NCI-H2029 treated with DMSO at 0.1 percent for 48 hours (cell line): ENCODE measurements at places on chromosomes 12 and 14.

GRCh38 chr12:73083736-73084135 is 811.6 kb downstream of the TRHDE start:
- no peak for DNase-seq

DNA sequence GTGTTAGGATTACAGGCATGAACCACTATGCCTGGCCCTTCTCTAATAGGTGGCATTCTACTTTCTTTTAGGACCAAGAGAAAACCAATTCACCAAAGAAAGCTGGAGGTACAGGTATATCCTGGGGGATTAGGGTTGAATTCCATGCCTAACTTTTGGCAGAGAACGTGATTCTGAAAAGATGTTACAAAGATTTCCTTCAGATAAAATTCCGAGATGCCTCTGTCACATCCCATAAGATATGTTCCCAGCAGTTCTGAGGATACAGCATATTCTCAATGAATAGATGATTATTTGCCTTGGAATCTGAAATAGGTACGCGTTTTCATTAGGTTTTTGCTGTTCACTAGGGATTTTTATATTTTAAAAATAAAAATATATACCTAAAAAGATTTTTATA is 111.9 kb upstream of the KRAS start:
- no peak for DNase-seq

DNA sequence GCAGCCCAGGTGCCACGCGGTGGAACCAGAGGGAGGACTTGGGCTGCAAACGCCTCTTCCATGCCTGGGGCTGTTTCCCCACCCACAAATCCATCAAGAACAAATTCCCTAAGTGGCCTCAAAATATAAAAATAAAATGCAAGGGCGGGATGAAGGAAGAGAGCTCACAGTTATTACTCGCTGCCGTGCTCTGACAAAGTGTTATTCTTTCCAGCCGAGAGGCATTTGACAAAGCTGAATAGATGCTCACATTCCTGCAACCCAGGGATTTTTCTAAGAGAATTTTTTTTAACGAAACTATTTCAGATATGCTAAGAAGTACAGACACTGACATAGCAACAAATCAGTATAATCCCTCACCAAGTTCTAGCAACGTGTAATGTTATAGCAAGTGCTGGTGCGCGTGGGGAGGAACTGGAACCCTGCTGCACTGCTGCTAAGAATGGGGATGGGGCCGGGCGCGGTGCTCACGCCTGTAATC is 70.7 kb downstream of the SCARB1 start:
- no peak for DNase-seq

- DNase-seq = peak; percentile 50
Observed at GRCh38 chr12:52183544-52183910, 8.3 kb downstream of the KRT80 start.

GRCh38 chr14:101665478-101666078 is 95.9 kb upstream of the PPP2R5C start:
- DNase-seq = no peak

DNA sequence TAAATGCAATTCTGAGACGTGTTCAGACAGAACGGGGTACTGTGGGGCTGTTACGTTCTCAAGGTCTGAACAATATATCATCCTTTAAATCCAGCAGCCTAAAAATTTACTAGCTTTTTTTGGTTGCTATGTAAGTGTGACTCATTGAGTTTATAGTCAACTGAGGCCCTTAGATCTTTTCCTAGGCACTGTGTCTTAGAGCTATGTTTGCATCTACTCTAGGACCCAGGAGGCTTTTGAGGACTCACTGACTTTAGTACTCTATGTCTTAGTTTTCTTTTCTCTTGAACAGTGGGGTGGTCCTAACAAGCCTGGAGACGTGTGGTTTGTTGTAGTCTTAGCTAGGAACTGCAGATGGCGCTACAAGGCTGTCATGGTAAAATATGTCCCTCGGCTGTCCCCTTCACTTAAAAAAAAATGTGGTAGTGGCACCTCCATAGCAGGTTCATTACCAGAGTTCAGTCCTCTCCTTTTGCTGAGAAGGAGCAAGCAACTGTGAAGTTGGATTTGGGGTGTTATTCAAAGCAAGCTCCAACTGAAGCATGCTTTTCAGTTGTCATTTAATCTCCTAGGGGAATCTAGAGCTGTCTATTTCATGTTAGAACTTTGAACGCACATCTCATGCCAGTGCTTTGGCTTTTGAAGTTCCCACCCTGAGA is 8.7 kb upstream of the SPATS2 start:
- DNase-seq = peak; percentile 78

DNA sequence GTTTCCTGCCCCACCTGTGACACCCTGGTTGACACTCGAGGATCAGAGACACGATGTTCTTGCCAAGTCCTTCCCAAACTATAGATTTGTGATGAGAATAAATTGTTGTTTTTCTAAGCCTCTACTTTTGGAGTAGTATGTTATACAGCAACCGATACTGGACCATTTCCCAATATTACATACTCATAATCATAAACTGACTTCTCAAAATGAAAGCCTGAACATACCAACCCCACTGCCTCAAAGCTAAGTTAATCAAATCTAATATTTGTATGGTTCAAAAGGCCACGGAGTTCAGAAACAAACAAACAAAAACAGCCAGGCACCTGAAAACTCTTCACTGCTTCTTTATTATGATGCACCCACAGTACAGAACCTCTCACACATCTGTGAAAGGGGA is 52.3 kb upstream of the GPHB5 start:
- no peak for DNase-seq

GRCh38 chr12:76153616-76154015 is 69.1 kb upstream of the NAP1L1 start:
- no peak for DNase-seq

DNA sequence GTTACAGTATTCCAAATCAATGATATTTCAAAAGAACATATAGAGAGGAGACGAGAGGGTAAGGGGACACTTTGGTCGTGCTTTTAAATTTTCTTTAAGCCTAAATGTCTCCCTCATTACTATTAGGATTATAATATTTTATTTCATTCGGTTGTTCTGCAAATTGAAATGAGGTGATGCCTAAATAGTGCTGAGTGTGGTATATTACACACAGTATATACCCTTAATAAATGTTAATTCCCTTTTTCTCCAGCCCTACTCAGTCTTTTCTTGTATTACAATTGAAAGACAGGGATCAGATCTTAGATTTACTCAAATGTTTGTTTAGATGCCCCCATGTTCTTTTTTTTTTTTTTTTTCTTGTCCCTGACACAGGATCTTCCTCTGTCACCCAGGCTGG is 7.7 kb downstream of the SNAPC1 start:
- DNase-seq = no peak

DNA sequence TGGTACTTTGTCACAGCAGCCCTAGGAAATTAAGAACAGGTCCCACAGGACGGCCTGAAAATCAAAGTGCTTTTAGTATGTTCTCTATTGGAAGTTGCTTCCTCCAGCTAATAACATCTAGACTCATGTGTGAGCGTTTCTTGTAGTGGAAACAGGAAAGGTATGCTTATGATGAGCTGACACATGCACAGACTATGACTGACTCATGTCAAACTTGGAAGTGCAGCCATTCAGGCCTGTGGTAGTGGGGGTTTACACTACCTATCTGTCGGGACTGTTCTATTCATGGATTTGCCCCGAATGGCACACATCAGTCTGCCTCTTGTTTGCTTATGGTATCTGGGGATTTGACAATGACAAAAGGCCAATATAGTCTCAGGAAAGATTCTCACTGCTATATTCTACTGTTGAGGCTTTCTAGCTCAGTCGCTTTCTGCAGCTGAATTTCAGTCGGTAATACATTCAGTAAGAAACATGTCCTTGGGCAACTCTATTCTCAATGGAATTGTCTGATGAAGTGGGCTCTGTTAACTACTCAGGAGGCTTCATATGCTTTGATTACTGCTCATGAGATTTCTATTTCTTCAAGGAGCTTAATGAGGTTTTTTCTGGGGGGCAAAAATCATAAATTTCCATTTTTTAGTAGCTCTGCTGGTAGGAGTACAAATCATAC is 270.3 kb upstream of the DAAM1 start:
- DNase-seq = no peak

- DNase-seq = no peak
Observed at GRCh38 chr14:92356677-92357076, 33.7 kb downstream of the SLC24A4 start.

- no peak for DNase-seq
Observed at GRCh38 chr12:4796694-4797482, 76.7 kb downstream of the GALNT8 start.

- DNase-seq = peak; percentile 97
Observed at GRCh38 chr14:32078023-32078857, 1.1 kb downstream of the ARHGAP5 start.

DNA sequence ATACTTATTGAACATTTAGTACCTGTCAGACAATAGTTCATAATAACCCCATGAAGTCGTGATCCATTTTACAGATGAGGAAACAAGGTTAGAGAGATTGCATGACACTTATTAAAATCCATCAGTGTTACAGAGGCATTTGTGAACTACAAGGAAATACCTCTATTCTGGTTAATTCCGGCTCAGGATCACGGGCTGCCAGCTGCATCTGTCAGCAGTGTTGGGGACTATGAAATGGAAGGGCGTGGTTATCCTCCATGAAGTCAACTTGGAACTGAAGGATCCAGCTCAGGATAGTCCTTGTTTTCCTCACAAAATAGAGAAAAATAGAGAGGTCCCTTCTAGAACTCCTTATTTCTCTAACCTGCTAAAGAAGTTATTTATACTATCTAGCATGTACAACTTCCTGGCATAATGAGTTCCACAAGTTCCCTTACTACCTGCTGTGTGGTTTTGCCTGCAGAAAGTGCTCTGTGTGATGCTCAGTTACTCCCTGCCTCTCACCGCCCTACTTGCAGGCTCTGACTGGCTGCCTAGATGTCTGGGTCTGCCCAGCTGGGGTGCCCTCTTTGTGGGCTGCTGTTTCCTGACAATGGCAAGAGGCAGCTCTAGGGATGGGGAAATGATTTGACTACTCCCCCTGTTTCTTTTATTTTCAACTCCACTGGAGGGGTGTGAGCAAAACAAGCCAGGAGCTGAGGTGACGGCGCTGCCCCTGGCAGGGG is 36.8 kb downstream of the PLXNC1 start:
- DNase-seq = no peak

- no peak for DNase-seq
Observed at GRCh38 chr14:99236386-99237138, 35.4 kb downstream of the BCL11B start.

- no peak for DNase-seq
Observed at GRCh38 chr12:65916991-65917695, 92.9 kb downstream of the HMGA2 start.

GRCh38 chr14:91649930-91650329 is 82.0 kb downstream of the CATSPERB start:
- no peak for DNase-seq

DNA sequence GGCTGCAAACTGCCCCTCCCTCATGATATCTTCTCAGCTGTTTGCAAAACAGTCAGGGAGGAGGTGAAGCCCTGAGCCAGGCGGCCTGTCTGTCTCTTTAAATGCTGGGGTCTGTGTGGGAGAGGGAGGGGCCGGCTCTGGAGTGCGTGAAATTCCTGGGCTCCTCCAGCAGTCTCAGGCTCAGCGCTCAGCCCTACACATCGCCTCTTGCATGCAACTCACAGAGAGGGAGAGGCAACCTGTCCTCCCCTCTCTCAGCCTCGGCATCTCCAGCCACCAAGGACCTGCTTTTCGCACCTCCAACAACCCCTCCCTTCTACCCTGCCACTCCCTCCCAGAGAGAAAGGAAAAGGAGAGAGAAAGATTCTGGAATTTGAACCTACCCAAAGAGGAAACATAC is at the start of gene NRXN3:
TSS of gene NRXN3 (plus strand) at position 171 of the 400 bp plus-strand sequence. CDS start 72,721 bp downstream, outside the sequence.
- no peak for DNase-seq

DNA sequence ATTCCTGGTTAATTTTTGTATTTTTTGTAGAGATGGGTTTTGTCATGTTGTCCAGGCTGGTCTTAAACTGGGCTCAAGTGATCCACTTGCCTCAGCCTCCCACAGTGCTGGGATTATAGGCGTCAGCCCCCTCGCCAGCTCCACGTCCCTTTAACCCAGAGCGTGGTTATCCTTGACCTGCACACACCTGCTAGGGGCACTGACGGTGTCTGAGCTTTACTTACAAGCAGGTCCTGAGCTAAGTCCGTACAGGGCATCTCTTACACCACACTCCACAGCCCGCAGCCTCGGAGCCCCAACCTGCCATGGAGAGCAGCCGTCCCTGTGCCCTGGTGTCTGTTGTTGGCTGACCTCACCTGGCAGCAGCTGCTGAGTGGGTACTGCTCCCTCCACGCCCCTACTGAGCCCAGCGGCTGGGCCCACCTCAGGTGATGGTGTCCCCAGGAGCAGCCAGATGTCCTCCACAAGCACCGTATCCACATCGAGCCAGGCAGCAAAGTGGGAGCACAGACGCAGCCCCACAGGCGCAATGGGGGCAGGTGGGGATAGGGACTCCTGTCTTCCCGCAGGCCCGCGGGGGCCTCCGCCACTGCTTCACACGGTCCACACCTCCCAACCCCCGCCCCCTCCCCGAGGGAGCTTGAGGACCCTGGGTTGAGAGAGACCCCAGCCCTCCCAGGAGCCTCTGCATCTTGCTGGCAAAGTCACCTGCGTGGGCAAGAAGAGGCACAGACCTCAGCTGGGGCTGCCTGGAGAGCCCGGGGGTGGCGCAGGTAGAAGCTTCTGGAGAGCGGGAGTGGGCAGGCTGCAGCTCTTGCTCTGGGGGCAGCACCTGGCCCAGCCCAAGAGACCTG is 325.4 kb upstream of the SFSWAP start:
- DNase-seq = no peak

DNA sequence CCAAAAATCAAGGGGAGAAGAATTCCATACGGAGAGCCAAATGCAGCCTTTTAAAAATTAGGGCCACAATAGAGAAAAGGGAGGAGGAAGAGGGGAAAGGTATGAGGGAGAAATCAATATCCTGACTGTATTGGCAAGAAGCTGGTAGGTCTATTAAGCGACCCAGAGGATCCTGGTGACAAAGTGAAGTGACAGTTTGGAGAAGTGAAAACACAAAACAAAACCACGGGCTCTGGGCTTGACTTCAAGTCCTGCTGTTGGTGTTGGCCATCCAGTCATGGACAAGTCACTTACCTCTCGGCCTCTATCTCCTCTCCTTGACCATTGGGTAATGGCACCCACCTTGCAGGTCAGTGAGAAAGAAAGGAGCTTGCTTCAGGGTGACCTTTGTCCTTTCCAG is 47.0 kb upstream of the KCNA5 start:
- DNase-seq = no peak

- DNase-seq = no peak
Observed at GRCh38 chr14:51321036-51321435, 81.0 kb downstream of the TMX1 start.

DNA sequence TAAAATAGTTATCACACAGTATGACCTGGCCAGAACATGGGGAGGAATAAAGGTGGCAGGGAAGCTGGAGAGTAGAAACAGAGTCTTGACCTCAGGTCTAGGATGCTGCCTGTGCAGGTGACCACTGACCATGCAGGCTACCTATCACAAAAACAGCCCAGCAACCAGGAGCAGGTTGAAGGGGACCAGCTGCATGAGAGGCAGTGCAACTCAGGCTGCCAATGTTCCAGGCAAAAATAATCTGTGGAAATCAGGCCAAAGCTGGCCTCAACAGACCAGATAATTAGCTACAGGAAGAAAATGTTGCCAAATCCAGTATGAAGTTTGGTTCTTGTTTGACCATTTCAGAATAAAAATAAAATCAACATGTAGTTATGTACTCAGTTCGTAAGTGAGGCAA is 72.6 kb downstream of the PDE6H start:
- no peak for DNase-seq

- DNase-seq = peak; percentile 87
Observed at GRCh38 chr14:38078393-38078792, 129.3 kb upstream of the SSTR1 start.

GRCh38 chr14:88516861-88517357 is 37.9 kb downstream of the PTPN21 start:
- DNase-seq = no peak
